ENCODE measurements at places on chromosomes 5 and 9.

- DNase-seq, result no peak
Measured at GRCh38 chr5:74244406-74244805, 396.1 kb downstream of the ENC1 start.

DNA sequence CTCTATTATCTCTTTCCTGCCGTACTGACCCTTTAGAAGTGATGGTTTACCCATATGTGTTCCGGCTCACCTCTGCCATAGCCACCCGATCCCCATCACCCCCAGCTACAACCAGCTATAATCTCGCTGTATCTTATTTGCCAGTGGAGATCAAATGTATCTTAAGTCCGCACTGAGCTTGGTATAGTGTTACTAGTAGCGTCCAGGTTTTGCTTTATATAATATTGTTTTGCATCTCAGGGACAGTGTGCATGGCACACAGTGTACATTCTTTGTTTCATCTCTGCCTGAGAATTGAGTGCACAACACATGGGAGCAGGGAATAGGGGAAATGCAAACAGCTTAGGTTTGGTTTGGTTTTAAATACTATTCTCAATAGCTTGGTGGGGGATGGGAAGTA is 135.8 kb upstream of the SNX2 start:
- no peak for DNase-seq

DNA sequence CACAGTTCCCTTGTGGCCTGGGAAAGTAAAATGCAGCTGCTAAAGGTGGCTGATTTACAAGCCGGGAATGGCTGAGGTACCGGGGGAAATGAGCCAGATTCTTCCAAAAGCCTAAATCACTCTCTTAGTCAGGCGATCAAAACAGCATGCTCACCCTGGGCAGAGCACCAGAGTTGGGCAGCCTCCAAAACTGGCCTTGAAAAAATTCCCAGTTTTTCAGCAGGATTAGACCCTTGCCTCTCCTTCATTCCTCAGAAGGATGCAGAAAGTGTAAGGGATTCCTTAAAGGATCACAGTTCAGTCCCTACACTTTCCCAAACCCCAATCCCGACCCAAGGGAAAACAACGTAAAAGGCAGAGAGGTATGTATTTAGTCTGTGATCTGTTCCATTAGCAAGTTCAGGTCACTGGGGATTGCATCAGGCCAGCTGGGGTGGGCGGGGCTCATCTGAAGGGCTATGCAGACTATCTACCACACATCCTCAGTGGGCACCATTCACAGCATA is 16.9 kb downstream of the TMEM174 start:
- DNase-seq, result no peak

DNA sequence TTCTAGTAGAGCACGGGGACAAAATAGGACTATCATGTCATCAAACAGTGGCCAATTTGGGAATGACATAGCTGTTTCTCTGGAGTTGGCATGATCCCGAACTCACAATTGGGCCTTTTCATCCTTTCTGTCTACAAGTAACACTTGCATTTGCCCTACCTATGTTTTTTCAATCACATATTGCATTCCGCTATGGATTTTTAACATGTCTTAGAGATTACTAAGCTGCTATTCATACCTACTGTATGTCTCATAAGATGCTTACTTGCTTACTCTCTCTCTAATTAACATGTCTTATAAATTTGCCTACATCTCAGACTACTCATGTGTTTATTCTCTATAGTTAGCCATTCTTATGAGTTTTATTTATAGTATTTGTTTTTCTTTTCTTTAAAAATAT is 341.2 kb upstream of the CTNND2 start:
- no peak for DNase-seq

- no peak for DNase-seq
Measured at GRCh38 chr9:116855881-116856662, 169.0 kb downstream of the TRIM32 start.

DNA sequence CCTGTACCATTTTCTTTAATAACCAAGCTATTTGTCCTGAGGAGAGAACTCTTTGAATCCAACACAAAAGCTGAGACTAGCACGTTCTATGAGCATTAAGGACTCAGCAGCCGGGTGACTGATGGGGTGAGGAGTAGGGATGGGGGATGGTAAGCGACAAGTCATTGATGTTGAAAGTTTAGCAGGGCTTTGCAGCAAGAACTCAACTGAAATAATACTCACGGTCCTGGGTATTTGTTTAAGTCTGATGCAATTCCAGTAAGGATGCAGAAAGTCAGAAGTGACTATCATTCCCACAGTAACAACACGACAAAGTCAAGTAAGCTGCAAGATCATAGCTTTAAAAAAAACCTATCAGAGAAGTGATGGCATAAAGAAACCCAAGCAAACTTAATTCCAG is 131.1 kb downstream of the ACTL7B start:
- DNase-seq, result no peak
